Mesothelial cell of epicardium (in vitro differentiated cells): ENCODE measurements at places on chromosomes 13 and 19. TPM values are rescaled to one million over a fixed set of nuclear protein-coding genes. Genes with fewer than 3 reads are reported as not detected.

DNA sequence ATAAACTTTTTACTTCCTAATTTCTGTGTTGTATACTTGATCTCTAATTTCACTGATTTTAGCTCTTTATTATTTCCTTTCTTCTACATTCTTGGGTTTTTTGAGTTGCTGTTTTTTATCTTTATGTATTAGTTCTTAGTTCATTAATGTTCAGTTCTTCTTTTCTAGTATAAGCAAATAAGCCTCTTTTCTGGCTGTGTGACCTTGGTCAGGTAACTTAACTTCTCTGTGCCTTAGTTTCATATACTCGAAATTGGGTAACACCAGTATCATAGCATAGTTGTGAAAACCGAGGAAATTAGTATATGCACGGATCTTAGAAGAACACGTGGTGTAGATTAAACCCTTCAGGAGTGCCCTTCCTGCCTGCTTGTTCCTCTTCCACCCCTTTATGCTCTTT, 130.2 kb upstream of the C1QTNF9B start:
- no peaks in the 10 kb centered on the region for H3K36me3 ChIP-seq
- no peaks in the 10 kb centered on the region for H3K4me1 ChIP-seq
- H3K27ac ChIP-seq, result no peak overlapping the region
- no peak overlapping the region for H3K4me3 ChIP-seq
- no peak for DNase-seq
- H3K27me3 ChIP-seq, result no peaks in the 10 kb centered on the region

DNA sequence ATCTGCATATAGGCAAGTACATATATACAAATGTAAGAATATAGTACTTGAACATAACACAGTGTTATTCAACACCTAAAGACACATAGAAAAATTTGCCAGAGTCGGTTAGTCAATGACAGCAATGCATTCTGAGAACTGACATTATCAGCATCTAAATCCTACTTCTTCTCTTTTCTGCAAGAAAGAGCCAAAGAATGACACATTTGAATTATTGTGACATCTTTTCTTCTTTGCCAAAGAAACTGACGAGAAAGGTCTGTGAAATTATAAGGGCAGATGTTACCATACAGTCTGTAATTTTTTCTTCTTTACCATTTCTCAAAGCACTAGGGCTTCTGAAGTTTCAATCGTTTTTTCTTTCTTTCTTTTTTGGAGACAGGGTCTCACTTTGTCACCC, 350.9 kb upstream of the NBEA start:
- no peak for DNase-seq
- H3K4me1 ChIP-seq, result peaks cover 4% of the 10 kb centered on the region
- no peak overlapping the region for H3K4me3 ChIP-seq

- H3K4me1 ChIP-seq, result peaks cover 3% of the 10 kb centered on the region
- peaks cover 10% of the 10 kb centered on the region for H3K36me3 ChIP-seq
- no peak for DNase-seq
- H3K27me3 ChIP-seq, result no peaks in the 10 kb centered on the region
- H3K27ac ChIP-seq, result no peak overlapping the region
Observed at GRCh38 chr13:37263871-37264270, 158.4 kb upstream of the CSNK1A1L start.

GRCh38 chr13:52869050-52869449, 20.6 kb upstream of the PCDH8 start:
- no peak for DNase-seq
- no peak overlapping the region for H3K4me3 ChIP-seq
- H3K27ac ChIP-seq, result no peak overlapping the region
- H3K36me3 ChIP-seq, result no peaks in the 10 kb centered on the region
- H3K4me1 ChIP-seq, result peaks cover 6% of the 10 kb centered on the region
- H3K27me3 ChIP-seq, result peaks cover 9% of the 10 kb centered on the region

- peak; percentile 46 for DNase-seq
- H3K27me3 ChIP-seq, result peaks cover 38% of the 10 kb centered on the region
- H3K4me3 ChIP-seq, result peak overlapping the region; percentile 75
- peak overlapping the region; percentile 78 for H3K27ac ChIP-seq
- peaks cover 3% of the 10 kb centered on the region for H3K36me3 ChIP-seq
Observed at GRCh38 chr19:41940731-41941409, 12.6 kb upstream of the ERFL start.

DNA sequence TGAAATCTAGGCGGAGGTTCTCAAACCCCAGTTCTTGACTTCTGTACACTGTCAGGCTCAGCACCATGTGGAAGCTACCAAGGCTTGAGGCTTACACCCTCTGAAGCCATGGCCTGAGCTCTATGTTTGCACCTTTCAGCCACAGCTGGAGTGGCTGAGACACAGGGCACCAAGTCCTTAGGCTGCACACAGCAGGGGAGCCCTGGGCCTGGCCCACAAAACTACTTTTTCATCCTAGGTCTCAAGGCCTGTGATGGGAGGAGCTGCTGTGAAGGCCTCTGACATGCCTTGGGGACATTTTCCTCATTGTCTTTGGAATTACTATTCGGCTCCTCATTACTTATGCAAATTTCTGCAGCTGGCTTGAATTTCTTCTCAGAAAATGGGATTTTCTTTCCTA, 503.2 kb upstream of the PCDH20 start:
- H3K27ac ChIP-seq, result no peak overlapping the region
- H3K36me3 ChIP-seq, result no peaks in the 10 kb centered on the region
- DNase-seq, result no peak

GRCh38 chr13:75256922-75257321, 225.0 kb downstream of the TBC1D4 start:
- no peak overlapping the region for H3K4me3 ChIP-seq
- H3K27ac ChIP-seq, result peak overlapping the region; percentile 15
- H3K4me1 ChIP-seq, result peaks cover 18% of the 10 kb centered on the region
- no peaks in the 10 kb centered on the region for H3K36me3 ChIP-seq
- no peak for DNase-seq
- H3K27me3 ChIP-seq, result peaks cover 7% of the 10 kb centered on the region

DNA sequence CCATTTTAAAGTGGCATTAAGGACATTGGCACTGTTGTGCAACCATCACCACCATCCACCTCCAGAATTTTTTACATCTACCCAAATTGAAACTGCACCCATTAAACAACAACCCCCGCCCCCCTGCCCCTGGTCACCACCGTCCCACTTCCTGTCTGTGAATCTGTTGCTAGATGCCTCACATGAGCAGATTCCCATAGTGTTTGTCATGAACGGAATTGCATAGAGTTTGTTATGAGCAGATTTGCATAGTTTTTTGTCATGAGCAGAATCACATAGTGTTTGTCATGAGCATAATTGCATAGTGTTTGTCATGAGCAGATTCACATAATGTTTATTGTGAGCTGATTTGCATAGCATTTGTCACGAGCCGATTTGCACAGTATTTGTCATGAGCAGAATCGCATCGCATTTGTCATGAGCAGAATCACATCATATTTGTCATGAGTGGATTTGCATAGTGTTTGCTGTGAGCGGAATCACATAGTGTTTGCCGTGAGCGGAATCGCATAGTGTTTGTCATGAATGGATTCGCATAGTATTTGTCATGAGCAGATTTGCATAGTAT, 54.0 kb upstream of the GTF3A start:
- no peaks in the 10 kb centered on the region for H3K36me3 ChIP-seq
- H3K27ac ChIP-seq, result no peak overlapping the region
- H3K4me3 ChIP-seq, result no peak overlapping the region
- H3K4me1 ChIP-seq, result no peaks in the 10 kb centered on the region
- DNase-seq, result no peak

DNA sequence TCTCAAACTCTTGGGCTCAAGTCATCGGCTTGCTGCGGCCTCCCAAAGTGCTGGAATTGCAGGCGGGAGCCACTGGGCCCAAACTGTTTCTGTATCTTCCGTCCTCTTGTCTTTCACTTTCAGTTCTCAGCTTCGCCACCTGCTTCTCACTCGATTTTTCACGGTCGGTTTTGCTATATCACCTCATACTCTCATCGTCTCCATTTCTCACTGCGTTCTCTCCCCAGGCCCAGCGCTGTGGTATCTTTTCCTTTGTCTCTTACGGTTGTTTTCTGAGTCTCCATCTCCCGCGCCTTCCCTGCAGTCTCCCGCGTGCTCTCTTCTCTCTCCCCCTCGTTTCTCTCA, 14.9 kb downstream of the SSC5D start:
- peaks cover 22% of the 10 kb centered on the region for H3K27me3 ChIP-seq
- no peak overlapping the region for H3K4me3 ChIP-seq
- no peak overlapping the region for H3K27ac ChIP-seq
- no peaks in the 10 kb centered on the region for H3K36me3 ChIP-seq
- peaks cover 10% of the 10 kb centered on the region for H3K4me1 ChIP-seq

DNA sequence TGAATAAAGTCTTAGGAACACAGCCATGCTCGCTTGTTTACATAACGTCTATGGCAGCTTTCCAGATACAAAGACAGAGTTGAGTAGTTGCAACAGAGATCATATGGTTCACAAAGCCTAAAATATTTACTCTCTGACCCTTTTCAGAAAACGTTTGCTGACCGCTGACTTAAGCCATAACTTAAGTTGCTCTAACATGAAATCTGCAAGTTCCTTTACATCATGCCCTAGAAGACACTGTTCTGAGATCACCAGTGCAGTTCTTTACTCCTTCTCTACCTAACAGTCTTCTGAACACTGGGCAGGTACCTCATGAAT, 166.4 kb downstream of the DCLK1 start:
- peaks cover 17% of the 10 kb centered on the region for H3K36me3 ChIP-seq
- H3K4me1 ChIP-seq, result peaks cover 15% of the 10 kb centered on the region
- no peak overlapping the region for H3K27ac ChIP-seq
- H3K27me3 ChIP-seq, result no peaks in the 10 kb centered on the region
- no peak for DNase-seq

DNA sequence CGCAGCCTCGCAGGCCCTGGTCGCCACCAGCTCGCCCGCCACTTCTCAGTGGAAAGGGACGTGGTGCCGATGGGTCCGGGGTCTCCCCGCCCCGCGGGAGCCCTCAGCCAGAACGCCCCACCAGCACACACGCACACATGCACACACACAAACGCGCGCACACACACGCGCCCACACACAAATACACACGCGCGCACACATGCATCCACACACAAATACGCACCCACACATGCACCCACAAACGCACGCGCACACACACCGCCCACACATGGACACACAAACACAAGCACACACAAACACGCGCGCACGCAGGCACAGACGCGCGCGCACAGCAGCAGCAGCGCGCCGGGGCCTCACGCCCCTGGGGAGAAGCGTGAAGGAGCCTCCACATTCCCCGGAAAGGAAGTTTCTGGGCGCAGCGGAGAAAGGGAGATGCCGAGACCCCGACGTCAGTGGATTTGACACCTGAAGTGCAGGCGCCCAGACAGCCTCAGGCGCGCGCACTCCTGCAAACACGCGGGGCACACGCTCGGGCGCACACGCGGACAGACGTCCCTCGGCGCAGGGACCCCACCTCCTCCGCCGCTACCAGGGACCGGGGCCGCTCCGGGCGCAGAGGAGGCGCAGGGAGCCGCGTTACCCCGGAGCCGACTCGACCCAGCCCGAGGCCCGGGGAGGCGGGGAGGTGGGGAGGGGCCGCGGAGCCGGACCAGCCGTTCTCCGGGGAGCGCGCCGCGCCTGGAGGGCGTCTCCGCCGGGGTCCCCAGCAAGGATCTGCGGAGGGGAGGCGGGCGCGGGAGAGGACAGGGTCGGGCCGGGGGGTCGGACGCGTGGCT, 622 bp downstream of the RASA3 start:
- peaks cover 28% of the 10 kb centered on the region for H3K27me3 ChIP-seq
- H3K27ac ChIP-seq, result peak overlapping the region; percentile 93
- no peaks in the 10 kb centered on the region for H3K36me3 ChIP-seq

- no peaks in the 10 kb centered on the region for H3K27me3 ChIP-seq
- DNase-seq, result peak; percentile 45
- no peak overlapping the region for H3K4me3 ChIP-seq
- H3K27ac ChIP-seq, result no peak overlapping the region
Observed at GRCh38 chr13:40069173-40070044, 413.9 kb downstream of the COG6 start.

DNA sequence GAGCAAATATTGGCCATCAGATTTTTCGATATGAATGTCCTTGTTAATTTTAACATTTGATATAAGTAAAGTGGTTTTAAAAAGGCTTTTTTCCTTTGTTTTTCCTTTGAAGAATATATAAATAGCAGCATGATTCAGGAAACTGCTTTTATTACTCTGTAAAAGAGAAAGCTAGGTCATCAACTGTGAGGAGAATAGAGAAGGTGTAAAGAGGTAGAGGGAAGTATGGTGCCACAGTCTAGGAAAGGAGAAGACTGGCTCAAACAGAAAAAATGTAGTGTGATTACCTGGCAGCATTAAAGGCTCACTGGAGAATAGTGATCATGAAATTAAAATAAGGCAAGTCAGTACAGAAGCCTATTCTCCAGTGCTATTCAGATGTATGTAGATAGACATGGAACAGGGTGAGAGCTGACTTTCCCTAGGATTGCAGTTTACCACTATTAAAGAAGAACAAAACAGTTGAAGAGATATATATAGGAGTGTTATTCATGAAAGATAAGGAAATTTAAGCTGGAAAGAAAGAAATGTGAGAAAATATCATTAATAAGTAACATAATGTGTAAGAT, 1115.9 kb upstream of the PCDH9 start:
- no peak overlapping the region for H3K27ac ChIP-seq
- DNase-seq, result no peak
- H3K27me3 ChIP-seq, result no peaks in the 10 kb centered on the region
- H3K4me3 ChIP-seq, result no peak overlapping the region
- peaks cover 11% of the 10 kb centered on the region for H3K36me3 ChIP-seq

GRCh38 chr13:51000061-51000460, 90.5 kb downstream of the RNASEH2B start:
- H3K4me1 ChIP-seq, result peaks cover 29% of the 10 kb centered on the region
- DNase-seq, result no peak

- peaks cover 27% of the 10 kb centered on the region for H3K4me1 ChIP-seq
- peaks cover 22% of the 10 kb centered on the region for H3K27me3 ChIP-seq
- no peak for DNase-seq
- peak overlapping the region; percentile 12 for H3K27ac ChIP-seq
- no peaks in the 10 kb centered on the region for H3K36me3 ChIP-seq
Observed at GRCh38 chr13:30739761-30740642, 4.7 kb downstream of the ALOX5AP start.

DNA sequence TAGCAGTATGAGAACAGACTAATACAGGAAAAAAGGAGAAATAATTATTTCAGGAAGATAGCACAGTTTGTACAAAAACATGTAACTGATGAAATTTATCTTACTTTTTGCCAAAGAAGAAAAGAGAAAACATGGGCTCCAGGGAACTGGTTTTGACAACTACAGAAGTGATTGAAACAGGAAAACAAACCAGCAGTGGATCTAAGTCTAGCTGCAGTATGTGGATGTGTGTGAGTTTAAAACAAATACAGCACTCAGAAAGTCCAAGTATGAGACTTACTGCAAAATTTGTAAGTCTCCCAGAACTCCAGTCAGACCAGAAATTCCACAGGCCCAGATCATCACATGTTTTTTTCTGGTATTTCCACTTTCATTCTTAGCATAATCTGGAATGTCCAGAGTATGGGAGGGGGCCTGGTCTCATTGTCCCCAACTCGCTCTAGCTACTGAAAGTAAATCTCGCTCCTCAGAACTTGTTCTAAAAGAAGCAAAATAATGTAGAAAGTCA, 259.5 kb downstream of the NHLRC3 start:
- H3K4me1 ChIP-seq, result peaks cover 5% of the 10 kb centered on the region
- no peak for DNase-seq
- H3K4me3 ChIP-seq, result no peak overlapping the region
- peaks cover 12% of the 10 kb centered on the region for H3K36me3 ChIP-seq
- H3K27ac ChIP-seq, result no peak overlapping the region

IZUMO1 gene
- 0.45 to 0.80 TPM (median 0.49 TPM) in 3 replicates for total RNA-seq

ZNF177 gene
- total RNA-seq, result 8.7 to 12.6 TPM (median 10.6 TPM) in 3 replicates

FUT6 gene
- total RNA-seq, result 0.32 TPM in 1 of 3 replicates, not detected in the others

NMRK2 gene
- total RNA-seq, result not detected in 3 replicates

KASH5 gene
- total RNA-seq, result not detected in 3 replicates
